HEK293T (cell line): ENCODE measurements at places on chromosomes 12 and 14.

GRCh38 chr14:105733081-105734065 lies 207.0 kb downstream of the TMEM121 start:
- DNase-seq = no peak

GRCh38 chr12:42094277-42094676 lies 50.4 kb downstream of the GXYLT1 start:
- no peak for DNase-seq

- no peak for DNase-seq
These were observed 126.3 kb upstream of the FGD4 start for GRCh38 chr12:32273063-32273522.

DNA sequence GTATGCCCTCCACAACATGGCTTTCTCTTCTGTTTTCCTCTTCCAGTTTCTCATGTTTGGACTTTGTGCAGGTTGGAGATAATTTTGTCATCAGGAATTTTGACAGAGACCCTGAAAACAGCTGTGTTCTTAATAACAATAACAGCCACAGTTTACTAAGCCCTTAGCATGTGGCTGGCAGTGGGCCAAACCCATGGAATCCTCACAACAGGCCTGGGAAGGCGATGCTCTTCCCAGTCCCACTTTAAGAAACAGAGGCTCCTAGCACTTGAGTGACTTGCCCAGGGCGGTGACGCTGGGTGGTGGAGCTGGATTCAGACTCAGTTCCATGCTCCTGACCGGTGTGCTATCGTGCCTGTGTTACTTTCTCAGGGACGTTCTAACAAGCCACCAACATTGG lies 20.1 kb upstream of the PLEKHG3 start:
- DNase-seq = no peak

DNA sequence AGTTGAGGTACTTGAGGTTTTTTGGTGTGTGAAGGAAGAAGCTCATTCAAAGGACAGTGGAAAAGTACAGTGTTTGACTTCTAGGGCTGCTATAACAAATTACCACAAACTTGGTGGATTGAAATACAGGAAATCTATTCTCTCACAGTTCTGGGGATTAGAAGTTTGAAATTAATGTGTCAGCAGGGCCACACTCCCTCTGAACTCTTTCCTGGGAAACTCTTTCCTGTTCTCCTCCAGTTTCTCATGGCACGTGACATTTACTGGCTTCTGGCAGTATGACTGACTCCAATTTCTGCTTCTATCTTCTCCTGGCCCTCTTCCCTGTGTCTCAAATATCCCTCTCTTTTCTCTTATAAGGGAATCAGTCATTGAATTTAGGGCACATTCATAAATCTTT lies 160.2 kb downstream of the CCDC91 start:
- no peak for DNase-seq

GRCh38 chr12:83841620-83842019 lies 1071.0 kb downstream of the SLC6A15 start:
- no peak for DNase-seq

GRCh38 chr12:130423991-130424857 lies 86.5 kb downstream of the PIWIL1 start:
- no peak for DNase-seq

GRCh38 chr12:96141216-96141912 lies 52.8 kb upstream of the ELK3 start:
- no peak for DNase-seq

- no peak for DNase-seq
These were observed 69.0 kb upstream of the REP15 start for GRCh38 chr12:27627123-27627852.

GRCh38 chr14:94374116-94374515 lies 14.3 kb downstream of the SERPINA1 start:
- DNase-seq = no peak

DNA sequence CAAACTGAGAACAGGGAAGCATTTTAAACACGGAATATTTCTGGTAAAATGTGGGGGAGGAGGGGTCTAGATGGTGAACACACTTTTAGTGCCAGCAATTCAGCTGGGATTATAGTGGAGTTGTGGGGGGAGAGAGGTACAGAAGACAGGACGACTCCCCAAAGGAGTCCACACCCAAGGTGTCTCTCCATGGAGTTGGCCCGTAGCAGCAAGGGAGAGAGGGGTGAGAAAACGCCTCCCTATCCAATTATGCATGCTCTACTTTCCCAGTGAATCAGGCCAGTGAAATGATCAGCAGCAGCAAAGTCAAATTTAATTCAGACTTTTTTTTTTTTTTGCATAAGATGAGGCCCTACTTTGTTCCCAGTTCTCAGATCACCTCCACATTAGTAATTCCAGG lies 38.6 kb downstream of the BTG1 start:
- no peak for DNase-seq

- no peak for DNase-seq
These were observed 5.6 kb downstream of the ORMDL2 start for GRCh38 chr12:55823419-55823818.

- no peak for DNase-seq
These were observed 214.9 kb downstream of the ZFP36L1 start for GRCh38 chr14:68577802-68578541.

DNA sequence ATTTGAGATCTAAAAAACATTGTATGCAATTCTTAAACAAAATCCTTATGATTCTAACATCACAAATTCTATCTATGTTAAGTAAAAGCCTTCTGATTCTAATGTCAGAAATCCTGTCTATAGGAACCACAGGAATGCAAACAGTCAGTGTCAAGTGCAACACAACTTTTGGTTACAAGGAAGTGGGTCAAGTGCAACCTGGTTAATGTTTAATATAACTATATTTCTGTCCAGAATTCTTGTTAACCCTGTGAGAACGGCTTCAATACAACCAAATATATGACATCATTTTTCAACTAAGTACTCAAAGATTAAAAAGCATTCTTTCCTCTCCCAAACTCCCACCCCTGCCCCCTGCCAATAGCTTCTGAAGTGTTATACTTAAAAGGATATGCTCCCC lies 107.9 kb upstream of the PLEKHA5 start:
- DNase-seq = no peak

GRCh38 chr12:45878630-45879255 lies 111.6 kb downstream of the SCAF11 start:
- DNase-seq = no peak

DNA sequence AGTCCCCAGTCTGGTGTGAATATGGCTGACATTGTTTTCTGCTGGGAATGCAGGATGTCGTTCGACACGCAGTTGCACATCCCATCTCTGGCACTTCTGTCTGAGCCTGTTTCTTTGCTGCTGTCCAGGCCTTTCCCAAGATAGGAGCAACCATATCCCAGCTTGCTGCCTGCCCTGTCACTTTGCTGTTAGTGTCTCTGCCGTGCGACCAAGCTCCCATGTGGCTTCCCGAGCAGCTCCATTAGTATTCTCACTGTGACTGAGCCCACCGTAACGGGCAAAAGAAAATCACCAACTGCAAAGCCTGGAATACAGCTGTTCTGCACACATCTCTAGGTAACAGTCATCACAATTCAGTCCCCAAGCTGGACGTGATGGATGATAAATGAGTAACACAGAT lies 66.0 kb upstream of the CPSF6 start:
- no peak for DNase-seq

DNA sequence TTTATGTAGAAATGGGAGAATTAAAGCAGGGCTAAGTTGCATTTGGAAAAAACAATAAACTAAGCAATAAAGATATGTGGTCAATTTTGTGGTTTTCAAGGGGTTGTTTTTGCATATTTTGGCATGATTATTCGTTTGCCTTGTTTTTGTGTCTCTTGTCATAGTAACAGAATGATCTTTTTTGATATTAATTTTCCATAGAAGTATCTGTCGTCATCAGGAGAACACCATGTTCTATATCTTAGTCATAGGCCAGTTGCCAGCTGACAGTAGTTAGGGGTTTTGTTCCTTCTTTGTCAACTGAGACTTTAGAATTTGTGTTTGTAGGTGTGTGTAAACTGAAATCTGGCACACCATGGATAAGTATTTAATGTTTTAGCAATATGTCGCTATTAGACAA lies 1354.8 kb downstream of the LRFN5 start:
- no peak for DNase-seq

DNA sequence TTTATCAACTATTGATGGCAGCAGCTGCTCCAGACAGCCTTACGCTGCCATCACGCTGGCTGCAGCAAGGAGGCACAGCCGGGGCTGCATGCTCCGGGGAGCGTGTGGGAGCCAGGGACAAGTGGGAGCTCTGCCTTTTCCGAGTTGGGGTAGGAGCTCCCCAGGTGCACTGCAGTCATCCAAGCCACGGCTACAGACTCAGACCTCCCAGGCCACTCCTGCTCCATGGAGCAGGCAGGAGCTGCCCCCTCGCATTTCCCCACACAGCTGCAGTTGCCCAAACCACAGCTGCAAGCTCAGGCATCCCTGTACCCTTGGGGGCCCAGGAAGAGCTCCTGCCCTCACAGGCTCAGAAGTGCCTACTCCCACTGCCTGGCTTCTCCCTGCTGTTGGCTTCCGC lies 184.7 kb downstream of the CPNE8 start:
- no peak for DNase-seq

- no peak for DNase-seq
These were observed 2.4 kb downstream of the PXN start for GRCh38 chr12:120262852-120263747.

- no peak for DNase-seq
These were observed 30.8 kb upstream of the G2E3 start for GRCh38 chr14:30528119-30528518.

- no peak for DNase-seq
These were observed 44.0 kb downstream of the RAD52 start for GRCh38 chr12:905261-906031.

DNA sequence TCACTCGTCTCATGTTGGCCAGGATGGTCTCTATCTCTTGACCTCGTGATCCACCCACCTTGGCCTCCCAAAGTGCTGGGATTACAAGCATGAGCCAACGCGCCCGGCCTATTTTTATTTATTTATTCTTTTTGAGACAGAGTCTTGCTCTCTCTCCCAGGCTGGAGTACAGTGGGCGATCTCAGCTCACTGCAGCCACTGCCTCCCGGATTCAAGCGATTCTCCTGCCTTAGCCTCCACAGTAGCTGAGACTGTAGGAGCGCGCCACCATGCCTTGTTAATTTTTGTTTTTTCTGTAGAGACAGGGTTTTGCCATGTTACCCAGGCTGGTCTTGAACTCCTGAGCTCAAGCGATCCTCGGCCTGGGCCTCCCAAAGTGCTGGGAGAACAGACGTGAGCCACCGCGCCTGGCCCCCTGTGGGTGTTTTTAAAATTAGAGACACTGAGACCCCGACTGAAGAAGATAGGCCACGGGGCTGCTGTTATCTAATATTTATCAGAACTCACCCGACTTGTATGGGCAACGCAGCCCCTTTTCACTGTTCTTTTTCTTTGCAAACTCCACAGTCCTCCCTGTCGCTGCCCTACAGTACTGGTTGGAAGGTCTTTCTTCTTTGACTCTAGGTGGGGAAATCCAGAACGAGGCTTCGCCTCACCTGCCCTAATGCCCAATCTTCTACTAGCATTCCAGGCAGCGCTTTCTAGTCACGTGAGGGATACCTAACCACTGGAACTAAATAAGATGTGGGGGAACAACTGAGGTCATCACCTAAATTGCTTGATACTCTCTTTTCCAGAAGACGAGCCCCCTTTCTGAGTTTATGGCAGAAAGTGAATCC lies 1.4 kb upstream of the GABARAPL1 start:
- DNase-seq = no peak

- no peak for DNase-seq
These were observed 11.1 kb downstream of the RFLNA start for GRCh38 chr12:124305776-124306685.

GRCh38 chr14:70283156-70283555 lies 76.3 kb downstream of the COX16 start:
- no peak for DNase-seq

DNA sequence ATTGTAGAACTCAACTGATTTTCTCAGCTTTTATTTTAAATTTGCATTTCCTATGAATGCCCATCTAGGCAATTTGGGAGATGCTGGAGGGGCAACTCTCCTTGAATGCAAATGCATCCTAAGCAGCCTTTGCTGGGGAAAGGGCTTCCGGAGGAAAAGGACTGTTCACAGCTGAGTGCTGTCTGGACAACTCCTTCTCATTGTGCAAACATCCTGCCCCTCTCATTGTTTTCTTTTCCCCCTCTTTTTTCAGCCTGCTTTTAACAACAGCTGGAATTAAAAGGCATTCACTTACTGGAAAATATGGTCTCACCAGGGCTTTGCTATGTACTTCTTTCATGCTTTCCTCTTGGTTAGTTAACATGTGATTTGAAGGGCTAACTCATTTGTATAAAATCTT lies 397.8 kb downstream of the FUT8 start:
- DNase-seq = no peak

- DNase-seq = peak; percentile 62
These were observed 5.4 kb upstream of the IRF2BPL start for GRCh38 chr14:77033622-77034589.

DNA sequence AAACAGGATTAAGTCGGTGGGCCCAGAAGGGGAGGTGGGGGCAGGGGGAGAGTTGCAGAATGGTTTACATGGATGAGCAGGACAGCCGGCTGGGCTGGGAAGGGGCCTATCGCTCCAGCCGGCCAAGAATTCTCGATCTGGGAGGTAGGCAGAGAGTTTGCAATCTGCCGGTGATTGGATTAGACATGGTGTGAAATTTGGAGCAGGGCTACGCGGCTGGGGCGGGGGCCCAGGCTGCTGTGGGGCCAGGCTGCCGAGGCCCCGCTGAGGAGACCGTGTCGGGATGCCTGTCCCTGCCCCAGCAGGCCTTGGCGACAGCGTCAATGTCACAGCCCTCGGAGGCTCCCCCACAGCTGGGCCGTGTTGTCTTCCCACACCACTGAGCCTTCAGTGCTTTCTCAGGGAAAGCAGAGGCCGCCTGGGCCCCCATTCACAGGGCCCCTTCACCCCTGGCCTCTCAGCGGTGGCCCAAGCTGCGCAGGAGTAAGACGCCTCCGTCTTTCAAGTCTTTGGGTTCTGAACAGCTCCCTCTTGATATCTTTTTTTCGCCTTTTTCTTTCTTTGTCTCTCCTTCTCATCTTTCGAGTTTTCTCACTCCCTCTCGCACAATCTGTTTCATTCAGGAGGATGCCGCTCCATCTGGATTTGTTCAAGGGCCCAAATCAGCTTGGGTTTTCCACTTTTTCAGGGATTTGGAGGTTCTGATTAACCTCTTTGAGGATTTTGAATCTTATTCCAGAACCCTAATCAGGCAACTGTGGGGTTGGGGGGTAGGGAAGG lies 117.5 kb upstream of the PARP11 start:
- no peak for DNase-seq

DNA sequence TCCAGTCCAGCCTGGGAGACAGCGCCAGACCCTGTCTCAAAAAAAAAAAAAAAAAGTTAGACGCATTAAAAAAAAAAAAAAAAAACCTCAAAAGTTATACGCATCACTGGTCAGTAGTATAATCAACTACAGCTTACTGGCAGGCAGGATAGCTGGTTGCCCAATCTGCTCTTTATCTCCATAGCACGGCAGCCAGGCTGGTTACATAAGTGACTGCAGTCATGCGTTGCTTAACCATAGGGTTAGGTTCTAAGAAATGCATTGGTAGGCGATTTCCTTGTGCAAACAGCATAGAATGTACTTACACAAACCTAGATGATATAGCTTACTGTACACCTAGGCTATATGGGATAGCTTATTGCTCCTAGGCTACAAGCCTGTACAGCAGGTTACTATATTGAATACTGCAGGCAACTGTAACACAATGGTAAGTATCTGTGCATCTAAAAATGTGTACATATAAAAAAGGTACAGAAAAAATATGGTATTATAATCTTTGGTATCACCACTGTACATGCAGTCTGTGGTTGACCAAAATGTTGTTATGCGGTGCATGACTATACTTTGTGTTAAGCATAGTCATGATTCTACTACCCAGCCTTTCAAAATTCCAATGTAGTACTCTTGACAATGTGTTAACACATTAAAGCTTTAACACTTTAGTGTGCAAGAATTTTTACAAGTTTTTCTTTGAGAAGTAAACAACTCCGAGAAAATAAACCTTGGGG lies 8.1 kb downstream of the L2HGDH start:
- no peak for DNase-seq
